ENCODE measurements at places on chromosomes 12 and 14.
A peak's percentile ranks its signal among the peaks of the same experiment; 100 is the strongest.

DNA sequence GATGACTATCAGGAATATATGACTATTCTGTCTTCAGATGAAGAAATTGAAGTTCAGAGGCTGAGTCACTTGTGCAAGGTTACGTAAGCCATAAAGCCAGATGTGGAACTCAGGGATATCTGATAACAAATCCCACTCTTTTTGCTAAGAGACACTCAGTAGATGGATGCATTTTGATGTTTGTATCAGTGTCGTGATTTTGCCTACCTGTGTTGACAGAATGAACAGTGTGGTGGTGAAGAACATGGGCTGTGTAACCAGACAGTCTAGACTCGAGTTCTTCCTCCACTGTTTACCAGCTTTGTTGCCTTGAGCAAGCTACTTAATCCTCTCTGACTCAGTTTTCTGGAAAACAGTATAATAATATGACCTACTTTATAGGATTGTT is 93.9 kb downstream of the DAAM1 start:
- no peak for DNase-seq

- DNase-seq = no peak
These were observed 172.3 kb upstream of the GRIP1 start for GRCh38 chr12:66851134-66851533.

DNA sequence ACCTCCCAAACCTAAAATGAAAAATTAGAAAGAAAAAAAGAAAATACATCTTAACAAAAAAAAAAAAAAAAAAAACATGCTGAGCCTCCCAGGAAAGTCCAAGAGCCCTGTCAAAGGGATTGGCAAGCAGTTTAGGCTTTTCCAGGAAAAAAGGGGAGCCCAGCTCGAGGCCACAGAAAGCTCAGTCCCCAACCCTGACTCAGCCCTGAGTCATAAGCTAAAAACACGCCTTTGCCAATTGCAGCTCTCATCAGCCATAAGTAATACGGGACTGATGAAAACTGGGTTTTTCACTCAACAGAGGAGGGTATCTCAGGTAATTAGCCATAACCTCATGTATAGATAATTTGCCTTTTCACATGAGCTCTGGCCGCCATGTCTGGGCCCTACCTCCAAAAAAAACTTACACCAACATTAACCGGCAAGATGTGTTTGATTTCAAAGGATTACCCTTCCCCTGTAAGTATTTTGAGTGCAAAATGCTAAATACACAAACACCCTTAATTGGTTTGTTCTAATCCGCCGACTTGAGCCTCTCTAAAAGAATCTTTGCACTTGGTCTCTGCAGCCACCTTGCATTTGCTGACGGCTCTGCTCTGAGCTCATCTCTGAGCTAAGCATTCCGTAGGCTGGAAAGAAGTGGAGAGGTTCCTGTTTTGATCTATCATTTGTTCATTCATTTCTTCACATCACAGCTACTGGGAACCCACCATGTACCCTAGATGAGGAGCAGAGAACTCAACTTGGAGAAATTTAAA is 319.2 kb downstream of the BCL11B start:
- DNase-seq = no peak

- DNase-seq = peak; percentile 53
These were observed 77.2 kb downstream of the SERPINA3 start for GRCh38 chr14:94689218-94689984.

DNA sequence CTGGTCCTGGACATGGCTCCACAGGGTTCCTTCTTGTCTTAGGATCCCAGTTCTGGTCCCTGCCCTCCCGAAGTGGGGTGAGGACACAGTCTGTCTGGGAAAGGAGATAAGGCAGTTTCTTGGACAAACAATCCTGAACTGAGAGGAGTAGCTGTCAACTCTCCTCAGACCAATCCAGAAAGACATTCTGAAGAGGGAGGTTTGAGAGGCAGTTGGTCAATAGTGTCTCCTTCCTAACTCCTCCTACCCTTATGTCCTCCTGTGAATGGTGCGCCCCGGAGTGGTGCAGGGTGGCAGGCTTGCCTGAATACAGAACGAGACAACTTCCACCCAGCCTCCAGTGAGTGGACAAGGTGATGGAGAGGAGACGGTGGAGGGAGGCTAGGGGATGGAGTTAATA is 15.4 kb upstream of the ASIC1 start:
- DNase-seq = no peak

GRCh38 chr12:26293612-26294011 is 98.2 kb downstream of the SSPN start:
- DNase-seq = no peak

DNA sequence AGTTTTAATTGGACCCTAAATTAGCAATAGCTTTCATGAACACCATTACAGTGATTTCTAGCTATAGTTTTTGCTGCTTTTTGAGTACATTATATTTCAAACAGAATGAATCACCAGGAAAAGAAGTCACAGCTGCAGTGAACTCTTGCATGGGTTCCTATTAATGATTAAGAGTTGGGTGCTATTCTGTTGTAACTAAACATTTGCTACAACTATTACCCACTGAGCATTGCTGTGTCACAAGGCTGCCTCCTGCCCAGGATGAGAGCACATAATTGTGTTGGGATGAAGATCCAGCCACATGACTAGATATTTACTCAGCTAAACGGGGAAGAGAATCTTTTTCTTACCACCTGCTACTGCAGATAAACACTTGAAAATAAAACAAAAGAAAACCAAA is 152.7 kb downstream of the GXYLT1 start:
- no peak for DNase-seq

GRCh38 chr14:77859934-77860570 is 60.1 kb downstream of the ADCK1 start:
- DNase-seq = no peak

- DNase-seq = no peak
These were observed 6.7 kb downstream of the HOXC5 start for GRCh38 chr12:54039417-54040147.

GRCh38 chr14:73762375-73762822 is 48.2 kb upstream of the PNMA1 start:
- DNase-seq = peak; percentile 66

DNA sequence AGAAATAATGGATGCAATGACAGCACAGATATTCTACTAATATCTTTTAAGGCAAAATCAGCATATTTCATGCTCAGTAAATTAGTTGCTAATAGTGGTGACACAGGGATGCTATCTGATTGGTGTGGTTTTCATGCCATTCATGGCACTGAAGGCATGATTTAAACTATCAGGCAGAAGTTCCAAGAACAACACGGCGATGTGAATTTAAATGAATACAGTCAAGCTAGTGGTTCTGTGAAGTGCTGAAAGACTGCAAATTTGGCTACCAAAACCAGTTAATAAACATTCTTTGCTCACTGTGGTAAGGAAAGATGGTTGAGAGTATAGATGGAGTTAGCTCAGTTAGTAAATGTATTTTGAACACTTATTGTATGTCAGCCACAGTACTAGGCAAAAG is 272.0 kb upstream of the DIO2 start:
- DNase-seq = no peak

- DNase-seq = no peak
These were observed 75.6 kb upstream of the USP44 start for GRCh38 chr12:95626854-95627253.

DNA sequence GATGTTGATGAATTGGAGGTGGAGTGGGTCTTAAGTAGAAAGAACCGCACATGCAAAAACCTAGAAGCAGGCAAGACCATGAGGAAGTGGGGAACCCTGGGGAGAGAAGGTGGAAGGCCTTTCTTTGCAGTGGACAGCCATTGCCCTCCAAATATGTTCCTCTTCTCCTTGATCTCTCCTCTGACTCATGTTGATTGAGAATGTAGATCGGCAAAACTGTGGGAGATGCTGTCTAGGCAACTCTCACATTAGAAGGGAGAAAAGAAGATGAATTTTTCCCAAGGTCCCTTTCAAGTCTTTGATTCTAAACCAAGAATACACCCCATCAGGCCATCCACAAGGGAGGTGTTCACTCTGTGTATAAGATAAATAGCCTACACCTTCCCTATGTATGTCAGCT is 257.5 kb downstream of the MSRB3 start:
- no peak for DNase-seq

- DNase-seq = no peak
These were observed 7.6 kb upstream of the RAD51AP1 start for GRCh38 chr12:4530982-4531586.

- DNase-seq = no peak
These were observed 199.6 kb downstream of the SLC2A13 start for GRCh38 chr12:39906237-39906636.

DNA sequence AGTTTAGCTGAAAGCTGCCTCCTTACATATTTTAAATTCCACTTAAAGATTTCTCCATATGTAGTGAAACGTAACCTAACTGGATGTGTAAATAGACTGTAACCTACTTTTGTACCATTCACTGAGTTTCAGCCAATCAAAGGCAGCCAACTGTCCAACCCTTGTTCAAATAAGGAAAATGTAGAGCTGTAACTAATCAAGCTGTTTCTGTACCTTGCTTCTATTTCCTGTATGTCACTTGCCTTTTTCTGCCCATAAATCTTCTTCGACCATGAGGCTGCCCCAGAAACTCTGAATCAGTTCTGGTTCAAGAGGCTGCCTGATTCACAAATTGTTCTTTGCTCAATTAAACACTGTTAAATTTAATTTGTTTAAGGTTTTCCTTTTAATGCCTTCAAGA is 6.3 kb downstream of the SLC7A8 start:
- no peak for DNase-seq

GRCh38 chr14:35368583-35369392 is 35.8 kb downstream of the NFKBIA start:
- no peak for DNase-seq

- DNase-seq = peak; percentile 15
These were observed 16.9 kb downstream of the VPS37B start for GRCh38 chr12:122878780-122879612.

GRCh38 chr14:92584816-92585215 is 71.2 kb downstream of the RIN3 start:
- no peak for DNase-seq

- no peak for DNase-seq
These were observed 99.0 kb downstream of the GARIN6 start for GRCh38 chr12:99746538-99746937.

GRCh38 chr14:34201909-34202637 is 251.2 kb upstream of the EGLN3 start:
- no peak for DNase-seq

GRCh38 chr14:68144051-68144681 is 324.6 kb downstream of the RAD51B start:
- DNase-seq = no peak

- no peak for DNase-seq
These were observed 42.0 kb downstream of the CKB start for GRCh38 chr14:103480595-103480994.

DNA sequence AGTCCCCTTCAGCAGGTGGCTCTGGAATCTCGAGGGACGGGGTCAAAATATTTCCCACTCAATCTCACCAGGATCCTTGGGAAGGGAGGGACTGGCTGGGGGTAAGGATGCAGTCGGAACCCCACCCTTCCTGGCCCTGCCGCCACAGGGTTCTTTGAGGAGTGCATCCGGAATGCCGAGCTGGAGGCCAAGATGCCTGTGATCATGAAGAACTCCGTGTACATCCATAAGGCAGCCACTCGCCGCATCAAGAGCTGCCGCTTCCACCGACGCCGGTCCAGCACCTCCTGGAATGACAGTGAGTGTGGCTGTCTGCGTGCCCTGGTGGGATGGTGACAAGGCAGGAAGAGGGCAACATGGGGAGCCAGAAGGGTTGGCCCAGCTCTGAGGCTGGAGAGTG is 43.1 kb downstream of the PLEKHD1 start:
- no peak for DNase-seq

DNA sequence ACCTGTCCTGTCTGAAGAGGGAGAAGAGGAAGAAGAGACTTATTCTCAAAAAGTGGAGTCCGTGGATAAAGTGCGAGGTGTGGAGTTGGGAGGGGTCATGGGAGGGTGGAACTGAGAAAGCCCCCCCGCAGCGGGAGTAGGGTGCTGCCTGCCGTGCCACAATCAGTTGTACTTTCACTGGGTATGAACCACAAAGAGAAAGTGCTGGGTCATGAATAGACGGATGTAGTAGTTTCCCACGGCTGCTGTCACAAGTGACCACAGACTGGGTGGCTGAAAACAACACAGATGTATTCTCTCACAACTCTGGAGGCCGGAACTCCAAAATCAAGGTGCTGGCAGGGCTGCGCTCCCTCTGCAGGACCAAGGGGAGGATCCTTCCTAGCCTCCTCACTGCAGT is 5.5 kb downstream of the DNAH10 start:
- peak; percentile 29 for DNase-seq

GRCh38 chr14:85556267-85556666 is 26.3 kb downstream of the FLRT2 start:
- DNase-seq = no peak

GRCh38 chr14:24259282-24260025 is 3.5 kb downstream of the TGM1 start:
- DNase-seq = no peak

DNA sequence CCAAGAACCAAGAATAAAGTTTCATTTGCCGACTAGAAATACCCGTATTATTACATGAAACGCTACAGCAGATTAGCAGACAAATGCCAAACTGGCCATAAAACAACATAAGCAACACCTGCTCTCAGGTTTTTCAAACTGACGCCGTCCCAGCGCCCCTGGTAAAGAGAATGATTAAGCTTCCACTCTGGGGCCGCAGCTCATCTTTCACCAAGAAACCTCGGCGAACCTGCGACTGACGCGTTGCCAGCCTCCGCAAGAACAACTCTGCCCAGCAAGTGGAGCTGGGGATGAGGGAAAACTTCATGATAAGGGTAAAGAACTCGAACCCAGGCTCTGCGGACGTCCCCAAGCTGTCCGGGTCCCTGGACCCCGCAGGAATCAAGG is 530 bp downstream of the ARL1 start:
- DNase-seq = peak; percentile 29

DNA sequence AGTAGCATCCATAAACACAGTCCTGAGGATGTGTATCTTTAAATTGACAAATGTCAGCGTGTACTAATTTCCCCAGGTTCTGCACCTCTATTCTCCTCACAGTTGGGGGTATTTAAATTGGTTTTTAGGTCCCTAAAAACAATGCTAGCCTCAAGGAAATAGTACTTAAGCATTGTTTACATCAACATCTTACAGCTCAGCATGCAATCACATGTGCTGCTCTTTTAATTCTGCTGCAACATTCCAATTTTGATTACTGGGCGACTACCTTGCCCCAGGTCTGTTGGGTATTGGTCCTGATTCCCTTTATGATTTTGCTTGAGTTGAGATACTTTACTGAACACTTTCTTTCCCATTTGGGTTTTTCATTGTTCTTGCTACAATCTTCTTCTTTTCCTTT is 616.6 kb downstream of the CCER1 start:
- no peak for DNase-seq

GRCh38 chr12:50784501-50784900 is 20.6 kb downstream of the ATF1 start:
- no peak for DNase-seq

GRCh38 chr12:19003141-19003540 is 126.4 kb upstream of the PLEKHA5 start:
- no peak for DNase-seq

GRCh38 chr14:95922080-95922479 is 45.4 kb downstream of the TUNAR start:
- DNase-seq = no peak

DNA sequence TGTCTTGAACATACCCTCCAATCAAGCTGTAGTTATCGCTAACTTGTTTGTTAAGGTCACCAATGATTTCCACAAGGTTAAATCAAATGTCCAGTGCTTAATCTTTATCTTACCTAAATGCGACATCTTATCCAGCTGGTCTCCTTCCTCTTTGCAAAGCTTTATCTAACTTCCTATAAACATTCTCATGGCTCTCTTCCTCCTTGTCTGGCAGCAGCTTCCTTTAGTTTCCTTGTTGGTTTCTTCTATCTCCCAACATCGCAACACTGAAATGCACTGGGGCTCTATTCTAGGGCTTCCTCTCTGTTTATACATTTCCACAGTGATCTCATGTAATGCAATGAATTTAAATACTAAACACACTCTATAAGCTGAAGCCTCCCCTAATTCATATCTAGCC is 28.7 kb downstream of the UBE2N start:
- DNase-seq = no peak

All from activated CD4-positive, alpha-beta memory T cell treated with anti-CD3 and anti-CD28 coated beads, Interleukin-2, amount 10 ng/mL, durations not matched to agents 7 days and 5 days (primary cell).